Activated CD4-positive, alpha-beta T cell treated with anti-CD3 and anti-CD28 coated beads for 48 hours (primary cell): ENCODE measurements at places on chromosomes 16 and 17.
A peak's percentile ranks its signal among the peaks of the same experiment; 100 is the strongest.

- DNase-seq = peak; percentile 80
These were observed 61.6 kb downstream of the TIMM22 start for GRCh38 chr17:1058423-1059130.

- DNase-seq = no peak
These were observed 203.6 kb downstream of the RAB11FIP4 start for GRCh38 chr17:31595076-31595475.

DNA sequence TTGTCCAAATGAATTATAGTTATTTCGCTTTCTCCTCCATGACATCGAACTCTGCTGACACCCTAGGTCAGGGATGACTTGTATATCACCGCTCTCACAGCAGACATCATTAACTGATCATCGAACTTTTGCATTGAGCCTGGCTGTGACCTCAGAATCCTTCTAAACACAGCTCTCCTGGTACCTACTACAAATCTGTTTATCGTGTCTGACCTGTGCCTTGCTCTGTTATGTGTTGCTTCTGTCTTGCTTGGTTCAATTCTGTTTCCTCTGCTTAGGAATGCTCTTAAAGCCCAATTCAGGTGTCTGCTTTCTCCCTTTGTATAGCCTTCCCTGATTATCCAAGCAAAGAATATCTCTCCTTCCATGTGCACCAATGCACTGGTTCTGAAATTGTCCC lies 78.3 kb downstream of the CYLD start:
- DNase-seq = no peak

DNA sequence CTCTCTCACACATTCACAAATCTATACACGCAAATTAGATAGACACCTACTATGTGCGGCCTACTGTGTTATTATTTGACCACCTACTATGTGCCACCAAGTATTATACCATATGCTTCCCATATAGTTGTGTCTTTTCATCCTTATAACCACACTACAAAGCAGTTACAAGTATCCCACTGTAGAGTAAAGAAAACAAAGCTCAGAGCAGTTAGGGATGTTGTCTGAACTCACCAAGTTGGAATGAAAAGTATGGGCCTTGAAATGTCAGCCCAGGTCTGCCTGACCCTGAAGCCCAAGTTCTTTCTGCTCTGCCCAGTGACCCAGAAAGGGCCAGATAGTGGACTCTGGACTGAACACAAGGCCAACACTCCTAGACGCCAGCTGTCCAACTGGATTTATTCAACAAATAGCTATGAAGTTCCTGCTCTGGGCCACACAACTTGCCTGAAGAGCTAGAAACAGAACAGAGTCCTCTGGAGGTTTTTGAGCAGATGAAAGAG lies 8.5 kb downstream of the KRT37 start:
- DNase-seq = no peak

DNA sequence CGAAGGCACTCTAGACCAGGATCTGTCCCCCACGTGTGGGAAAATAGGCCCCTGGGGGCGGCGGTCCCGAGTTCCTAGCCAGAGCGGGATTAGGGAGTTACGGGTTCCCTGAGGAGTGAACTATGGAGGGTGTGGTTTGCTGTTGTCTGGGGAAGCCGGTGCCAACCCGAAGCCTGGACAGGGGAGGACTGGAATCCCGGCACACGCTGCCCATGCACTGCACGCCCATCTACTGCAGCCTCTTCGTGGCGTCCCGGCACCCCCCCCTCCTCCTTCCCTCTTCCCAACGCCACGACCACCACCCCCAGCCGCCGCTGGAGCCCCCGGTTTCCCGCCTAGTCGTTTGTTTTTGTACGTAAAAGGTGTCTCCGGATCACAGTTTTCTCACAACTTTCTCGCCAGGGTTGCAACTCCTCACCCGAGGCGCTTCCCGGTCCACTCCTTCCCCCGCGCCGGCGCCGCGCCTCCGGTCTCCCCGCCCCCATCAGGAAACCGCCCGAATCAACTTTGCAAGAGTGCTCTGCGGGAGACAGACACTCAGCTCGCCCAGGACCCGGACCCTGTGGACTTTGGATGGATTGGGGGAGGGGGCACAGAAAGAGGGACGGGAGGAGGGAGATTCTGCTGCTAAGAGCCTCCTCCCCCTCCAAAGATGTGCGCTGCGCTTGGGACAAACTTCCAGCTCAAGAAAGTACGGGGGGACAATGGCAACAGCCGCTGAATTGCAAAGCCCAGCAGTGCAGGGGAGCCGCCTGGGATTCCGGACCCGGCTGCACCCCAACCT lies 1.4 kb upstream of the LHX1 start:
- no peak for DNase-seq

GRCh38 chr17:42521666-42522262 lies 14.3 kb upstream of the NAGLU start:
- no peak for DNase-seq

DNA sequence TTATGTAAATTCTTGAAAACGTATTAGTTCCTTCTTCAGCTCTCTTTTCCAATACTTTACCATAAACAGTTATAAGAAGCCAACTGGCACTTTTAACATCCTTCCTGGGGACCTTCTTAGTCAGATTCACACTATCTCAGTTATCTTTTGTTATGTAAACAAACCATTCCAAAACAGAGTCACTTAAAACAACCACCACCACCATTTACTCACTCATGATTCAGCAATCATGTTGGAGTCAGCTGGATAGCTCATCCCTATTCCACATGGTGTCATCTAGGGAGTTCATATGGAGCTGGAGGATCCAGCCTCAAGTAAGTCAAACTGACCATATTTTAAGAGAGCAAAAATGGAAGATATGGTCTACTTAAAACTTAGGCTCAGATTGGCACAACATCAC lies 240.3 kb upstream of the IRX3 start:
- no peak for DNase-seq

- DNase-seq = no peak
These were observed 38.4 kb downstream of the TSC2 start for GRCh38 chr16:2086106-2086742.

GRCh38 chr17:63140255-63140654 lies 174.2 kb downstream of the TANC2 start:
- DNase-seq = peak; percentile 7

GRCh38 chr16:24858219-24859041 lies 12.7 kb downstream of the SLC5A11 start:
- DNase-seq = peak; percentile 67

- DNase-seq = no peak
These were observed 279.8 kb upstream of the SALL1 start for GRCh38 chr16:51430716-51431369.

DNA sequence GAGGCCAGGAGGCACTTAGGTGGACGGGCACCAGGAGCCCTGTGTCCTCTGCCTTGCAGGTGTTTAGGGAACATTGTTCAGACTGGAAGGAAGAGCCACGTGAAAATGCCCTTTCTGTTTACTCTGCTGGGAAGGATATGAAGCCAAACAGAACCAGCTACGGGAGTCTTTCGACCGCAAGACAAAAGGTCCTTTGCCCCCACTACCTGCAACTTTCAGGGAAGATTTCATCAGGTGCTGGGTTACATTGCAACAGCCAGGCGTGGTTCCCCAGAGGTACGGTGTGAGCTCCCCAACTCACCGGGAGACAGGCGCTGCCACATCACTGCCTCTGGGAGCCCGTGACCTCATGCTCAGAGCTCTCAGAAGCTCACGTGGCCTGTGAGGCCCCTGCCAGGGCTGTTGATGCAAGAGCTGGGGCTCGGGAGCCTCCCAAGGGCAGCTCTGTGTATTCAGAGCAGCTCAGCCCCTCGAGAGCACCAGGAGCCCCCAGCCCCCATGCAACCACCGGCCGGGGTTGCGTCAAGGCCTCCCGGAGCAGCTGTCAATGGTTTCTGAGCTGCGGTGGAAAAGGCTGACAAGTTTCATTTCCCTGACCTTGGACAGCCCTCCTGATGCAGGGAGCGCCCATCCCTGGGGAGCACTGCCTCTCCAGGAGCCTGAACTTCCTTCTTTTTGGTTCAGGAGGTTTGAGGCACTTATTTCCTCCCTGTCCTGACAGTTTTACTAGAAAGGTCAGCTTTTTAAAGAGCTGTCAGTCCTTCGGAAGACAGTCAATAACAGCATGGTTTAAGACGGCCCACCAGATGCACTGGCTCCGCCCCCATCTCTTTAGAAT lies 42.1 kb downstream of the TBC1D16 start:
- peak; percentile 81 for DNase-seq

DNA sequence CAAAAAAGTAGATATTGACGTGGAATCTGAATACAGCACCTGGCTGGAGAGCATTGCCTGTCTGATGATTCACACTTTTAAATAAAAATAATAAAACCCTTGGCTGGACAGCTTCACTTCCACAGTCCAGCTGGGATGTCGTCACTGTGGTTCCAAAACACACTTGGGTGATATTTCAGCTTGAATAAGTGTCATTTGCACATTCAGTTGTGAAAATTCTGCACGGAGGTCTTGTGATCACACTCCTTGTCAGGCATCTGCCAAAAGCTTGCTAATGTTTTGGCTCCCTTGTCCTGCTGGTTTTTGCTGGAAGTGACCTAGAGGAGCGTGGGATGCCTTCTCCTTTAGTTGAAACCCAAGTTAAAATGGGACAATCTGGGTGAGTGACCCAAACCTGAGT lies 60.7 kb downstream of the PCTP start:
- no peak for DNase-seq

- DNase-seq = peak; percentile 63
These were observed 56.4 kb upstream of the SLC25A19 start for GRCh38 chr17:75345514-75346167.

GRCh38 chr17:63423251-63423950 lies 22.7 kb downstream of the CYB561 start:
- no peak for DNase-seq

DNA sequence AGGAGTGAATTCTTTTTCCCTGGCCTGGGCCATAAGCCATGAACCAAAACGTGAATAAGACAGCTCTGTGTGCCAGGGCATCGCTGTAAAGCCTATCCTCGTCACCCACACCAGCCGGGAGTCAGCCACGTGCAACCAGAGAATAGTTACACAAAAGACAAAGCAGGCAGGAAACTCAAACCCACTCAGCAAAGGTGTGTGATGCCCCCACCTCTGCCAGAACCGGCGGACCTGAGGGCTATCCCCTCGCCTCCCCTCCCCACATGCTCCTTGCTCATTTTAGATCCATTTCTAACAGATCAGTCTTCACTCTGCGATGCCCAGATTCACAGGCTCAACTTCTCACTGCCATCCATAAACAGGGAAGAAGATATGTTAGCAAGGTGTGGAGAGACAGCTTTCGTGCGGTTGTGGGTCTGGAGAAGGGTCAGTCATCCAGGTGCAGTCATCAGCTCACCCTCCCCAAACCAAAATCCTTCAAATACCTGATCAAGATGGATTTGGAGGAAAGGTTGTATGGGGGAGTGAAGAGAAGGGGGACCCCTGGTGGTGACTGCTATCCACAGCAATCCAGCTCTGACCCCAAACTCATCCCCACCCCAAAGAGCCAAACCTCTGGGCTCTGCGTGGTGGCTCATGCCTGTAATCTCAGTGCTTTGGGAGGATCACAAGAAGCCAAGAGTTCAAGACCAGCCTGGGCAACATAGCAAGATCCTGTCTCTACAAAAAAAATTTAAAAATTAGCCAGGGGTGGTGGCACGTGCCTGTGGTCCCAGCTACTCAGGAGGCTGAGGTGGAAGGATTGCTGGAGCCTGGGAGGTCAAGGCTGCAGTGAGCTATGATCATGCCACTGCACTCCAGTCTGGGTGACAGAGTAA lies 219.2 kb downstream of the C16orf78 start:
- peak; percentile 59 for DNase-seq

DNA sequence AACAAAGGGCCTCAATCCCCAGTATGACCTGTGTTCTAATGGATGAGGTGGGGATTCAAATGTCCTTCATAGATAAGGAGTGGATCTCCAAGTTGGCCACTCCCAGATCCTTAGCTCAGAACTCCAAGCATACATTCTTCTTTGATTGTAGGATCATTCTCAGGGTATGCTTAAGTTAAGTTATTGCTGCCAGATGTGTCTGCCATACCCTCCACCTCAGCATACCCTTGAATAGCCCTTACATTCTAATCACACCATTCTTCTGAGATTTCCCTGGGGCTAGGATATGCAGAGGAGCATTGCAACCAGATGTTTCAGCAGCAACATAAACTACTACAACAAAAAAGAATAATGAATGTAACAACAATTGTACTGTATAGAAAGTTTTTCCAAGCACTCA lies 1.6 kb upstream of the KRTAP2-4 start:
- no peak for DNase-seq

DNA sequence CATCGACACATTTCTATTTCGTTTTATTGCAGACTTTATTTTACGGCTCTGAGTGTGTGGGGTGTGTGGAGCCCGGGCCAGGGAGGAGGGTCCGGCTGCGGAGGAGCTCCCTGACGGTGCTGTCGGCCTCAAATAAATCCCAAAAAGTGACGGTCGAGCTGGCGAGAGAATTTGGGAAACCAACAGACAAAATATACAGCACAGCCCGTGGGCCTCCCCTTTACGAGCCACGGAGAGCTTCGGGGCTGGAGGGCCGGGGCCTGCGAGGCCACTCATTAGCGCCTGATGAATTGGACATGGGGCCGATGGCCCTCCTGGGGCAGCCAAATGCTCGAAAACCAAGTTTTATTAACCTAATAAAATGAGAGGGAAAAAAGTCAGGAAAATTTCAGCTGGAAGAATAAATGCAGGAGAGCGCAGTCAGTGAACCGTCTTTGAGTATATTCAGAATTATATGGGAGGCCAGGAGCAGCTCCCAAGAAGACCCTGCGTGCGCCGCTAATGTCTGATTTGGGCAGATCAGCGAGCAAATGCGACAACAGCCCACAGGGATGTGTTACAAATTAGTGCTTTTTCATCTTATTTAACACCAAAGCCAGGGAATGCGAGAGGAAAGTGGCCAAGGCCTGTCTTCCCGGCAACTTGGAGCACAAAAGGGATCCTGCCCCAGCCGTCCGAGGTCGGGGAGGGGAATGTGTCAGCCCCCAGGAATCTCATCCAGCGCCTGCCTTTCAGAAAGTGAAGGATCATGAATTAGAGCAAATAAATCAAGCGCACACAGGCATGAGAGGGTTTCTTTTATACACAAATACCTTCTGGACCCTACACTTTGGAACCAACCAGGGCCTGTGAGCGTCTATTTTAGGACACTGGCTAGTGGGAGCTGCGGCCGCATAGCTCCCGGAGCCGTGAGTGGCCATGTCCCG lies 249.1 kb downstream of the C16orf95 start:
- no peak for DNase-seq

GRCh38 chr17:36888236-36888951 lies 48.9 kb upstream of the LHX1 start:
- no peak for DNase-seq

GRCh38 chr17:27466376-27466742 lies 10.1 kb downstream of the KSR1 start:
- DNase-seq = peak; percentile 42

- DNase-seq = no peak
These were observed 92.1 kb upstream of the ZNF750 start for GRCh38 chr17:82931699-82932517.

- peak; percentile 70 for DNase-seq
These were observed 754 bp upstream of the SLFN11 start for GRCh38 chr17:35373984-35374765.

- DNase-seq = no peak
These were observed 16.9 kb downstream of the MAP3K3 start for GRCh38 chr17:63639125-63639524.

GRCh38 chr16:11949527-11949926 lies 7.7 kb upstream of the NPIPB2 start:
- peak; percentile 13 for DNase-seq

GRCh38 chr17:1553354-1554266 lies 9.0 kb downstream of the PITPNA start:
- no peak for DNase-seq
